ENCODE measurements at places on chromosomes 6 and 20. TPM values are rescaled to one million over a fixed set of nuclear protein-coding genes. Genes with fewer than 3 reads are reported as not detected.

The GMPR gene
- polyA plus RNA-seq = 3.8 TPM

The ZC2HC1B gene
- not detected for polyA plus RNA-seq

The CST3 gene
- polyA plus RNA-seq = 2,657 TPM

The RIMS1 gene
- polyA plus RNA-seq = not detected

The SNAP25 gene
- not detected for polyA plus RNA-seq

The CRIP3 gene
- 5.1 TPM for polyA plus RNA-seq

The MAP3K7 gene
- 5.2 TPM for polyA plus RNA-seq

The REM1 gene
- polyA plus RNA-seq = not detected

The HLA-DOA gene
- polyA plus RNA-seq = 2.8 TPM

The COL11A2 gene
- not detected for polyA plus RNA-seq

The RNF114 gene
- 164 TPM for polyA plus RNA-seq

The COL20A1 gene
- not detected for polyA plus RNA-seq

The DNAAF9 gene
- 1.2 TPM for polyA plus RNA-seq

The ACSS2 gene
- polyA plus RNA-seq = 37.7 TPM

The ABHD16B gene
- polyA plus RNA-seq = 0.14 TPM

The SLC22A16 gene
- polyA plus RNA-seq = 0.61 TPM

The EYA4 gene
- not detected for polyA plus RNA-seq

The NELFCD gene
- polyA plus RNA-seq = 74.8 TPM

The OR12D3 gene
- polyA plus RNA-seq = not detected

The ZDHHC14 gene
- polyA plus RNA-seq = 0.30 TPM

The DSP gene
- not detected for polyA plus RNA-seq

The GPR6 gene
- polyA plus RNA-seq = not detected
